ENCODE measurements at places on chromosomes 2 and 18.

- no peak for DNase-seq
Measured at GRCh38 chr18:25704494-25704893, 352.5 kb upstream of the ZNF521 start.

GRCh38 chr2:72543497-72544216, 282.2 kb downstream of the EXOC6B start:
- no peak for DNase-seq

GRCh38 chr2:125224830-125225229, 1199.7 kb downstream of the CNTNAP5 start:
- no peak for DNase-seq

DNA sequence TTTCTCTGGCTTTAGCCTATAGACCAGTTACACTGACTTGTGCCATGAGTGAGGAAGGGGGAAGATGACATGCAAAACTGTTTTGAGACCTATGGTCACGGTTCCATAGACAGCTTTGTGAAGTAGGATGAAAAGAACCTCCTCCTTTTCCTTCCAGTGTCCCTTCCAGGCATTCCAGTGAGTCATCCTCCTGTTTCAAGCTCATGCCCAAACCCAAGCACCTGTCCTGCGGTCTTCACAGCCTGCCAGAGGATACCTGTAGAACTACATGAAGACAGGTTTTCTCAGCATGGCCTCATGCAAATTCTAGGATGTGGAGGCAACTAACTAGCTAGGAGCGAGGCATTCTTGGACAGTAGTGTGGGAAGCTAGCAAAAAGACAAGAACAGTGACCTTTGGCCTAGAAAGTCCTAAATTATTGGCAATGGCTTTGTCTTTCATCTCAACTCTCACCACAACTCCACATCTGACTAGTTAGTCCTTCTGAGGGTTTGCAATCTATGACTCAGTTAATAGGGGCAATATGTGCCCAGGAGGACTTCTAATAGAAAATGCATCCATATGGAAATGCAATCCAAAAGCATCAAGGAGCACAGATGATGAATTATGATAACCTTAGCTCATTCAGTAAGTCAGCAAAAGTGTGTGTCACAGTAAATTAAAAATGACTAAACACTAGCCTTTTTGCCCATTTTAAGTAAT, 154.7 kb downstream of the RBM43 start:
- no peak for DNase-seq

DNA sequence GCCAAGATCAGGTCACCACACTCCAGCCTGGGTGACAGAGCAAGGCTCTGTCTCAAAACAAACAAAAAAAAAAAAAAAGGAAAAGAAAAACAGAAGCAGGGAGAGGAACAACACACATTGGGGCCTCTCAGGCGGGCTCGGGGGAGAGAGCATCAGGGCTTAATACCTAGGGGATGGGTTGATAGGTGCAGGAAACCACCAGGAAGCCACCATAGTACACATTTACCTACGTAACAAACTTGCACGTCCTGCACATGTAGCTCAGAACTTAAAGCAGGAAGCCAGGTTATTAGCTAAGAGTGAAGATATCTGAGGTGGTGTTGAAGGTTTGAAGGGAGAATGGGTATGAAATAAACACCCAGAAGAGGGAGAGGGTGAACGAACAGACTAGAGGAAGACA, 81.0 kb upstream of the PMAIP1 start:
- no peak for DNase-seq

- DNase-seq: no peak
Measured at GRCh38 chr2:33077844-33078243, 131.1 kb downstream of the LTBP1 start.

DNA sequence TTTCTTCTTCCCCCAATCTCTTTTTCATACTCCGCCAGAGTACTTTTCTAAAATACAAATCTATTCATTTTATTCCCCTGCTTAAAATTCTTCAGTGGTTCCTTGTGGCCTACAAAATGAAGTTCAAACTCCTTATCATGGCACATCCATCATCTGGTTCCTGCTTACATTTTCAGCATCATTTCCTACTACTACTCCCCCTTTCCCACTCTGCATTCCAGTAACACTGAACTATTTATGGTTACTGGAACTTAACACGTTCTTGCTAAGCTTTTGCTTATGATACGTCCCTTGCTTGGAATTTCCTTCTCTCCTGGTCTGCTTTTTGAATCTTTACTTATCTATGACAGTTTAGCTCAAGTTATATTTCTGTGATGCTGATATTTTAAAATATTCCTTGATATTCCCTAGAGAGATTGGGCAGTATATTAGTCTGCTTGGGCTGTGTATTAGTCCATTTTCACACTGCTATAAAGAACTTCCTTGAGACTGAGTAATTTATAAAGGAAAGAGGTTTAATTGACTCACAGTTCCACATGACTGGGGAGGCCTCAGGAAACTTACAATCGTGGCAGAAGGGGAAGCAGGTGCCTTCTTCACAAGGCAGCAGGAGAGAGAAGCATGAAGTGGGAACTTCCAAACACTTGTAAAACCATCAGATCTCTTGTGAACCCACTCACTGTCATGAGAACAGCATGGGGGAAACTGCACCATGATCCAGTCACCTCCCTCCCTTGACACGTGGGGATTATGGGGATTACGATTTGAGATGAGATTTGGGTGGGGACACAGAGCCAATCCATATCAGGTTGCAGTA, 53.2 kb downstream of the BMPR2 start:
- DNase-seq: no peak

GRCh38 chr2:159077869-159078268, 109.4 kb downstream of the TANC1 start:
- DNase-seq: no peak

GRCh38 chr18:46910856-46911255, 6.5 kb downstream of the PIAS2 start:
- no peak for DNase-seq

DNA sequence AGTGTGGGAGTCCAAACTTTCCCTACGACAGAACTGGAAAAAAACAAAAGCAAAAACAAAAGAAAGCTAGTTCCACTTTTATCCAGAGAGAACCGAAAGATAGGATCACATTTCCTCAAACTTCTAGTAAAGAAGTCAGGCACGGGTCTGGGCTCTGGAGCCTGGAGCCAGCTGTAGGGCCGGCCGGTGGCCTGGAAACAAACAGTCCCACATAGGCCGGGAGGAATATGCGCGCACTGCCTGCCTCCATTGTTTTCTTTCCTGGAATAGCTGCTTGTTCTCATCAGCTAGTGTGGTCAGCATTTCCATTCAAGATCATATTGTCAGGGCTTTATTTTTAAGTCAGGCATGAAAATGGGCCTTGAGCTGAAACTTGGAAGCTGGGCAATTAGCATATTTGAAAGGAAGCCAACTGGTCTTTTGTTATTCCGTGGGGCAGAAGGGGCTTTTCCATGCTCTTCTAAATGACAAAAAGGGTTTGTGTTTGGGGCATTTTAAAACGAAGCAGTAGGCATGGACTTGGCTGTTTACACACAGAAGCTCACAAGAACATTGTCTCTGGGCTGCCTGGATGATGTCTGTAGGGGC, 58.7 kb upstream of the RFX8 start:
- no peak for DNase-seq

- DNase-seq: no peak
Measured at GRCh38 chr2:9477914-9478313, 3.6 kb downstream of the IAH1 start.

DNA sequence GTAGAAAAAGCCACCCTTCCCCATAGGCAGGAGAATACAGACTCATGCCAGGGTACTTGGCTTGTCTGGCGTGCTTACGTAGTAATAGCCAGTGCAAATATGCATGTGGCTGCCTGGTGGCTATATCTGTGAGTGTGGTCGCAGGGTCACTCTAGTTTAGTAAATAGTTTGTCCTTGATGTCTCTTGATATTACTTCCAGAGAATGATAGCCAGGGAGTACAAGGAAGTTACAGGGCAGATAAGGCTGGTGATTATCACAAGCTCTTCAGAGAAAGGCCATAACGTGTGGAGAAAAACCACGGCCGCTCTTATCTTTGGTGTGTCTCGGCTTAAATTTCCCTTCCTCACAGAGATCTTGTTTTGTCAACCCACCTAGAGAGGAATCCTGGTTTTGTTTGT, 54.3 kb upstream of the SLC39A10 start:
- DNase-seq: no peak

DNA sequence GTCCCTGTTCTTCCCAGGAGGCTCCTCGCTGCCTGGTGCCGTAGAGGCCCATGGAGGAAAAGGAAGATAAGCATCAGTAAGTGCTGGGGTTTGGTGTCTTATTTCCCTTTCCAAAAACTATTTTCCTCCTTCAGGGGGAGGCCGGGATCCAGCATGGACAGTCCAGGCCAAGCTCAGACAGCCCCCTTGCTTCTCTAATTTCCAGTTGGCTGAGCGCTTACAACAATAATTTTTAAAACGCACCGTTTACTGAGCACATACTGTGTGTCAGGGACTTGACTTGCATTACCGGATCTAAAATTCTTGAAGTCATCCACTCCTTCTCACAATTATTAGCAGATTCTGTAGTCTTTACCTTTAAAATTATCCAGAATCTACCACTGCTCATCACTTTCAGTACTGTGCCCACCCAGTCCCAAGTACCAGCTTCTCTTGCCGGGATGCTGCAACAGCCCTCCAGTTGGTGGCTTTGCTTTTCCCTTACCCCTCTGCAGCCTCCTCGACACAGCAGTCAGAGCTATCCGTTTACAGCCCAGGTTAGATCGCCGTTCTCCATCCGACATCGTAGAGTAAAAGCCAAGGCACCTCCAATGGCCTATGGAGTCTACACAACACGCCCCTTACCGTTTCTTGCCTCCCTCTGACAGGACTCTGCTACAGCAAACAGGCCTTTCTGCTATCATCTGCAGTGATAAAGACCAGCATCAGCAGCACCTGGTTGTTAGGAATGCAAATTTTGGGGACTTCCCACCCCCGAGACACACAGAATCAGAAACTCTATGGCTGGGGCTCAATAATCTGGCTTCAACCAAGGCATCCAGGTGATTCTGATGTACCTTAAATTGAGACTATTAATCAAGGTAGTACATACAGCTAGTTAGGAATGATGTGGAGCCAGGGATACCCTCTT, 75.2 kb upstream of the TSPYL6 start:
- no peak for DNase-seq

- no peak for DNase-seq
Measured at GRCh38 chr2:162111958-162112850, 38.2 kb upstream of the DPP4 start.

GRCh38 chr18:76405681-76406356, 89.2 kb downstream of the ZNF516 start:
- peak; percentile 71 for DNase-seq

GRCh38 chr2:229740279-229740678, 25.9 kb upstream of the DNER start:
- no peak for DNase-seq

GRCh38 chr2:100544911-100545596, 17.7 kb upstream of the PDCL3 start:
- no peak for DNase-seq

- peak; percentile 23 for DNase-seq
Measured at GRCh38 chr2:39513641-39514094, 76.6 kb upstream of the MAP4K3 start.

DNA sequence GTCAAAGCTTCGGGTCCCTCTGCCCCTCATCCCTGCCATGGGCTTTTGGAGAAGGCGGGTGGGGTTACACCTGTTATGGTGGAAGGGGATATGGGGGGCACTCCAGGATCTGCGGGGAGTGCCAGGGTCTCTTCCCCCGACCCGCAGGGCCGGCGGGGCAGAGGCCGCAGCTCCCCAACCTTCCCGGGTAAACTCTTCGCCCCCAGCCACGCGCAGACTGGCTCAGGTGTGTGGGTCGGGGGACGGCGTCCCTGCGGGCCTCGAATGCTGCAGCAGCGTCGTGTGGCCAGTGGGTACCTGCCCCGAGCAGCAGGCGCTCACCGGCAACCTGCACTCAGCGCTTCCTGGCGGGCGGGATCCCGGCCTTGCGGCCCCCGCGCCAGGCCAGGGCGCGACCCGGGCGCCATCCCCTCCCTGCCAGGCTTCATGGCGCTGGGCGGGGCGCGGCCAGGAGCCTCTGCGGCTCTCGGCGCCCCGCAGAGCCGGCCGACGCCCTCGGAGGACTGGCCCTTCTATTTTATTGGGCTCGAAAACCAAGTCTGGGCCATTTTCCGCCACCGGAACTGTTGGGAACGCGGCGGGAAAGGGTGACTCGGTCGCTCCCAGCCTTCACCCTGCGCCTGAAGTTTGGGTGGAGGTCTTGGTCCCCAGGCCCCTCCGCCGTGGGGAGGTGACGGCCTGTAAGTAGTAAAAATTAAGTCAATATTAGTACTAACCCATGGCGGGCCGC, 4.5 kb downstream of the GBX2 start:
- no peak for DNase-seq

DNA sequence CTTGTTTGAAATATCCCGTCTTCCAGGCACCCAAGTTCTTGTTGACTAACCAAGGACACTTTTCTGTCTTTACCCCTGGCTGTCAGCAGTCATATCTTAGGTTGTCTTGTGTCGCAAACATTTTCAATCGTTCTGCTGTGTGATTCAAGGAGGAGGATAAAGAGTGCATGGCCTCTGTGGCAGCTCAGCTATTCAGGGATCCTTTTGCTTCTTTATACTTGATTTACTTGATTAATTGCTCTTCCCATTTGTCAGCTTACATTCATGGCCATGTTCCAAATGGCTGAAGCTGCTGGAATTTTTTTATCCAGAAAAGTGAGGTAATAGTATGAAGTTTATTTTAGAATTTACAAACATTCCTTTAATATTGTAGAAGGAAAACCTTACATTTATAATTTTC, 97.3 kb upstream of the FZD5 start:
- no peak for DNase-seq

DNA sequence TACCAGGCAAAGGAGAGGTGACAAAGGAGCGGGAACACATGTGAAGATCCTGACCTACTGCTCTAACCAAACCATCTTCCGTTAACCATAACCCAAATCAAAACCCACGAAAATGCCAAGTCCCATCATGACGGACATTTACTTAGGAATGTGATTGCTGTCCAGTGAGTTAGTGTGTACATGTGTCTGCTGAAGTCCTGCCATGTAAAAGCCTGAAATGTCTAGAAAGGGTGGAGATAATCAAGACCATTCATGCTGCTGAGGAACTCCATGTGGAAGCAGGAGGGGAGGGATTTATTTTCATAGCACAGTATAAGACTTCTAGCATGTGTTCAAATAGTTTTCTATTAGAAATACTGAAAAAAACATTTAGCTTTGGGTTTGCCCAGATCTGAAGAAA, 137.0 kb upstream of the BOD1L2 start:
- no peak for DNase-seq

GRCh38 chr2:195734395-195734794, 77.4 kb downstream of the SLC39A10 start:
- no peak for DNase-seq

DNA sequence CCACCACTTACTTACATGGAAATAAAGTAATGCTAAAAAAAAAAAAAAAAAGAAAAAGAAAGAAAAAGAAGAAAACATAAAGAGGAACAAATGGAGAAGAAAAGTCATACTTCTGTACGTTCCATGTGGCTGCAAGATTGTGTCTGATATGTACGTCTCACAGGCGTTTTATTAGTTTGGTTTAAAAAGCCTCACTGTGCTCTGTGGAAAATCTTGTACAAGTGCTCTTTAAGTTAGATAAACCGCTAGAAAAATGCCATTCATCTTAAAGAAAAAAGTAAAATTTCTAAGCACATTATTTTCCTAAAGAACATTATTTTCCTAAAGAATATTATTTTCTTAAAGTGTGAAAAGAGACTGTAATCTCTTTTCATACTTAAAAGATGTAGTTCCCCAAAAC, 165.1 kb downstream of the ZNF521 start:
- no peak for DNase-seq

- DNase-seq: peak; percentile 51
Measured at GRCh38 chr2:109238580-109238979, 109.6 kb downstream of the SH3RF3 start.

All from RPMI8226 (cell line).